SHP77 treated with DMSO at 0.1 percent for 48 hours (cell line): ENCODE measurements at places on chromosomes 1 and 21.

- no peak for DNase-seq
These were observed 34.8 kb downstream of the ANKRD13C start for GRCh38 chr1:70319750-70320149.

- DNase-seq: no peak
These were observed 44.2 kb downstream of the RPAP2 start for GRCh38 chr1:92343061-92343460.

DNA sequence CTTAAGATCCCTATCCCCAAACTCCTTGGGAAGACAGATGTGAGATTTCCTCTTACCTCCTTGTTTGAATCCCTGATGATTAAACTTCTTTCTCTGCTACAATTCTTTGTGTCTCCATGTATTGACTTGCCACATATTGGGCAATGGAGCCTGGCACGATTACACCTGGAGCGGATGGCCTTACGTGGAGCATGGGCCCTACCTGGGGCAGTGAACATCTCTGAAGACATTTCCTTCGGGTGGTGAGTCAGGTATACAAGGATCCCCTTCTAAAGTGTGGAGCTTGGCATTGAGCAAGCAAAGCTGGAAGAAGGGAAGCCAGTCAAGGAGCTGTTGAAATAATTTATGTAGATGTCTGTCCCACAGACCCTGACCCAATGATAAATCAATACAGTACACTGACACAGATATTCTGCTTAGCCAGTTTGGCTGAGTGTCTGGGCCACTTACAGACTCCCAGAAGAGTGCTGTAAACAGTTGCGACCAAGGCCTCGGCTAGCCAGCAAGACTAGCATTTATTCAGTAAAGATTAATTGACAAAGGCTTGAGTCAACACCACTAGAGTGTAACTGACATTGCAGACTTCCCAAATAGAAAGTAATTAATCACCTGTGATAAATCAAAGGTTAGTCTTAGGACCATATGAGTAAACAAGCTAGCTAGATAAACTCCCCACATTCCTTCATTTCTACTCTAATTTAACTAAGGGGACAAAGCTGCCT is 83.1 kb upstream of the KCNK1 start:
- no peak for DNase-seq

- DNase-seq: no peak
These were observed 251.1 kb upstream of the ADGRL2 start for GRCh38 chr1:81549588-81550127.

DNA sequence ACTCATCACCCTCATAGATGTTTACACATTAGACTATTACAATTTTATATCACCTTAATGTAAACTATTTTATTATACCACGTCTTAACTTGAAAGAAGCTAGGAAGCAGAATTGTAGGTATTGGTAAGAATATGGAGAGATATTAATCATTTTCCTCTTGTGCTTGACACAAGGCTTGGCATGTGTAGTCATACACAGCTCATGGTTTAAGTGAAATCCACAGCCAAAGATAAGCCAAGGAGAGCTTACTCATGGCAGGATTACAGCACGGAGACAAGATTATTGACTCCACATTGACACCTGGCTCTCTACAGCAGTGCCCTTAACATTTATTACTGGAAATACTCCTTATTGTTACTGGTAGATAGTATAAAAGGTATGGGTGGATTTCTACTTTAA is 68.4 kb upstream of the ADGRL4 start:
- no peak for DNase-seq

DNA sequence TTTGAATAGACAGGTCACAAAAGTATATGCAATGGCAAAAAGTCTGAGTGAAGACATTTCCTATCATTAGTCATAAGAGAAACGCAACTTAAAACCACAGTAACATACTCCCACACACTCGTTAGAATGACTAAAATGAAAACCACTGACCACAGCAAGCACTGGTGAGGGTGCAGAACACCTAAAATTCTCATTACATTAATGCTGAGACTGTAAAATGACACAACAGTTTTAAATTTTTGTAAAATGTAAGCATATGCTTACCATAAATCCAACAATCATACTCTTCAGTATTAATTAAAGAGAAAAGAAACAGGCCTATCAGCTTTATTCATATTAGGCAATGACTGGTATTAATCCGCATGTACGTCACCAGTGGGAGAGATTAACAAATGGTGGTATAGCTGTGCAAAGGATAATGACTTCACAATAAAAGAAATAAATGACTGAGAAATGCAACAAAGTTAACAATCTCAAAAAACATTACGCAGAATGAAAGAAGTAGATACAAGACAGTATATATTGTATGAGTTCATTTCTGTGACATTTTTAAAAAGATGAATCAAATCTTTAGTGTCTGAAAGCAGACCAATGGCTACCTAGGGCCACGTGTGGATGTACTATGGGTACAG is 253.5 kb downstream of the AKT3 start:
- DNase-seq: no peak

DNA sequence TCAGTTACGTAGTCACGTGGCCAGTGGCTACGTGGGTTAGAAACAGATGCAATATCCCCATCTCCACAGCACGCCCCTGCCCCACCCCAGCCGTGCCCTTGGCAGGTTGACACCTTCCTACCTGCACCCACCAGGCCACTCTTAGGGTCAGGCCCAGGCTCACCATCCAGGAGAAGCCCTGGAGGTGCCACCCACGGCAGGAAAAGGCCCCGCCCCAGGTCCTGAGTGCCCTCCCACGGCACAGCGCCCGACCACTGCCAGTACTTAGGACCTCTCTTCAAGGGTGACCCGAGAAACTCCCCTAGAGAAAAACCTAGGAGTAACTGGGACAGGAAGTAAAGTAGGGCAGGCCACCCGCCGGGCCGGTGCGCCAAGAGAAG is 1.5 kb downstream of the C1orf35 start:
- no peak for DNase-seq

GRCh38 chr1:28526886-28527285 is 21.0 kb downstream of the RCC1 start:
- no peak for DNase-seq

- no peak for DNase-seq
These were observed 3.2 kb upstream of the OR2T6 start for GRCh38 chr1:248372394-248372793.

DNA sequence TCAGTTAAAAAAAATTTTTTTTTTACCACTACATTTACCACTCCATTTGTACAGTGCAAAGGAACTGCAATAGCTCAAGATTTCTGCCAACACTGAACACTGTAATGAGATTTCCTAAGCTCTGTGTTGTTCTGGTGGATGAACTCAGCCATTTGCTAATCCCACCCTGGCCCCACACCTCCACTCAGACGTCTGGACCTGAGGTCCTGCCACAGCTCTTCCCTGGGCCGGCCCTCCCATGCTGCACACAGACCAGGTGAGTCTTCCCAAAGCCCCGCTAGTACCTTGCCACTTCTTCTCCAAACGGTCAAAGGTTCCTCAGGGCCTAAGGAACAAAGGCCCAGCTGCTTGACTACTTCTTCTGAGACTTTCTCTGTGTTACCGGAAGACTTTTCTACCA is 56.4 kb downstream of the SLC45A1 start:
- DNase-seq: no peak

DNA sequence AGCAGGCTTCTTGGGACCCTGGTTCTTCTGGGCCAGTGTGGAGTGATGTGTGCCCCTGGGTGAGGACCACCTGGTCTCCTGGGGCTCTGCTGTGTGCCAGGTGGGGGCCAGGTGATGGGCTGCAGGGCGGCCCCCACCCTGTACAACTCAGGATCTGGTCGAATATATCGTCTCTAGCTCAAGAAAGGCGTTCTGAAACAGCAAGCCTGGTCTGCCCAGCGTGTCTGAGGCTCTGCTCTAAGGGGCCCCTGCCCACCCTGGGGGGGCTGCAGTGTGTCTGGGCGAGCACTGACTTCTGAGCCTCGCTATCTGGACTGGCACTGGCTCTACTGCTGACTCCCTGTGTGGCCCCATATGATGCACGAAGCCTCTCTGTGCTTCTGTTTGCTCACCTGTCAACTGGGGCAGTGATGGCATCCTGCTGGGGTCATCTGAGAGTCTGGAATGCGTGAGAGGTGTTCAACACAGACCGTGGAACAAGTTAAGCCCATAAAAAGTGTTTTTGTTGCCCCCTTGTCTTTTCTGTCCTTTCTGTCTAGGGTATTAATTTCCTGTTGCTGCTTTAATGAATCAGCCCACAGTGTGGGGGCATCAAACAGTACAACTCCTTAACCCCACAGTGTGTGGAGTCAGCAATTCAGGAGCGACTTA is 56.0 kb upstream of the TRAPPC10 start:
- DNase-seq: no peak

GRCh38 chr1:169091480-169091941 is 15.0 kb upstream of the ATP1B1 start:
- DNase-seq: no peak

DNA sequence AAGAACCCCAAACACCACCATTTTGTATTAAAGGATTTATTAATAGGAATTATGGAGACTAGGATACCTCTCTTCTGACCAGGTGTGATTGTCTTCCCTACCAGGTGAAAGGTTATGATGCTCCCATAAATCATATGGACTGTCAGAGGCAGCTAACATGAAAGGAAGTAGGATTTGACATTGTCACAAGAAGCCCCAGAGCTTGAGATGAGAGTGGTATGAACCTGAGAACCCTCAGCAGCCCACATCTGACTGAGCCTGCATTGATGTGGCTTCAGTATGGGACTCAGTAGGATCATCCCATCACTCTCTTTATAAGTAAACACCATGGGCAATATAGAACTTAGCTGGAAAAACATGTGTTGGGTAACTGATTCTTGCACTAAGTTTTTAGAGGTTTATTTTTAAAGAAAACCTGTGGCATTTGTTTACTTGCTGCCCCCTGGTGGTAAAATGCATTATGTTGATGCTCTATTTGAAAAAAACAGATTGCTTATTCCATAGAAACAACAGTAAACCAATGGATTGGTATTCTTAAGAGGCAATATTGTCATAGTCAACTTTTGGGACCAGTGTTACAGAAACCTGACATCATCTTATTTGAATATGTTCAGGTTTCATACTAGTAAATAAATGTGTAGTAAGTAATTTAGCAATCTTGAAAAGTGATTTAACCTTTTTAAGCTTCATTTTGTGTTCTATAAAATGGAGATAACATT is 16.6 kb upstream of the CACYBP start:
- DNase-seq: no peak

DNA sequence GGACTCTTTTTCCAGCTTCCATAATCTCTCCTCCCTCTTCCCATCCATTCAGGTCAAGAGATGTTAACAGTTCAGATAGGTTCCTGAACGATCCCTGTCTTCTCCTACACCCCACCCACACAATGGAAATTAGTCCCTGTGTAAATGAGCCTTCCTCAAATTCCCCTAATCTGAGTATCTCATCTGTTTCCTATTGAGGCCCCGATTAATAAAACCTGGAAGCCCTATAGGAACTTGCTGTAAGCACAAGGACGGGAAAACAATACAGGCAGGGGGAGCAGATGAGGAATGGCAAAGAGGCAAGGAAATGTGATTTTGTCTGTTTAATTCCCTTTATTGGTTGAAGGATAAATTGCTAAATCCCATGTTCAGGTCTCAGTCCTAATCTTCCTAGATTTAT is 7.1 kb upstream of the GPX7 start:
- DNase-seq: no peak

DNA sequence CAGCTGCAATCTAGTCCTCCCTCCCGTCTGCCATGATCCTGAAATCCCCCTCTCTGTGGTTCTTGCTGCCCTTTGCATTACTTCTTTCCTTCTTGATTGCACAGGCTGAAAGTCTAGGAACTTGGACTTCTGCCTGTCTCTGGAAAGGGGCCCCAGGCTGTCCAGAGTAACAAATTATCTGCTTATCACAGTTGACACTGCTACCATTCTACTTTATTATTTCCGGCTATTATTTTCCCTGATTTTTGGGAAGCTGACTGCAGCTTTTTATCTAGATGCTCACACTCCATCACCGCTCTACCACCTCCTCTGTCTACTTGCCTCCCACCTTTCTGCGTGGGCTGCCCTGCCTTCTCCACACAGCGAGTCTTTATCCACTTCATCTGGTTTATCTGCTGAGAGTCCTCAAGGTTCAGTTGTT is 202.1 kb upstream of the PLXNA2 start:
- DNase-seq: no peak

GRCh38 chr21:44919913-44920693 is 596 bp downstream of the ITGB2 start:
- DNase-seq: no peak

GRCh38 chr1:36115931-36116330 is 9.1 kb downstream of the COL8A2 start:
- DNase-seq: no peak

DNA sequence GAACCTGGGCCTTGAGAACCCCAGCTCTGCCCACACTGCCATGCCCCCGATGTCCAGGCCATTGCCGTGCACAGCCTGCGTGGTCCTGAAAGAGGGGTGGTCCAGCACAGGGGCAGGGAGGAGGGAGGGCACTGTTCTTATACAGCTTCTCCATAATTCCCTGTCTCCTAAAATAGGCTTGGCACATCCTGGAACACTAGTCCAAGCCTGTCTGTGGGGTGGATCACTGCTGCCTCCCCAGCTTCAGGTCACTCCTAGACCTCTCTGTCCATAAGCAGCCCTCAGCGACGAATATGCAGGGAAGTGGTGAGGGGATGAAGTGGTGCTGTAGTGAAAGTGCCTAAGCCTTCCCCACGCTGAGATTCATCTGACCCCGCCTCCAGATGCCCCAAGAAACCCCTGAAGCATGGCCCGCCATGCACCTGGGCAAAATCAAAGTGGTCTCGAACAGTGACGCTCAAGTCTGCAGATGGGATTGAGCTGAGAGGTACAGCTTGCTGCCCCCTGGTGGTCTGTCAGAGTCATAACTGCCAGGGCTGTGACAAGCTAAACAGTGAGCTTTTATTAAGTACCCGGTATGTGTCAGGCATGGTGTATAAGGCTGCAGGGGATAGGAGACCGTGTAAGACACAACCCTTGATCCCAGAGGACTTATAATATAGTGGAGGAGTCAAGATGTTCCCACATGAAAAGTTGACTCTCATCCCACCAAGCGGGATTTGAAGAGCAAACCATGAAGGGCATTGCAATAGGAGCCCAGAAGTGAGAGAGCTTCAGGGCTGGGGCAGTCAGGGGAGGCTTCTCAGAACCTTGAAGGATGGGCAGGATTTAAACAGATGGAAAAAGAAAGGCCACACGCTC is 66.6 kb downstream of the FAM163A start:
- peak; percentile 45 for DNase-seq

DNA sequence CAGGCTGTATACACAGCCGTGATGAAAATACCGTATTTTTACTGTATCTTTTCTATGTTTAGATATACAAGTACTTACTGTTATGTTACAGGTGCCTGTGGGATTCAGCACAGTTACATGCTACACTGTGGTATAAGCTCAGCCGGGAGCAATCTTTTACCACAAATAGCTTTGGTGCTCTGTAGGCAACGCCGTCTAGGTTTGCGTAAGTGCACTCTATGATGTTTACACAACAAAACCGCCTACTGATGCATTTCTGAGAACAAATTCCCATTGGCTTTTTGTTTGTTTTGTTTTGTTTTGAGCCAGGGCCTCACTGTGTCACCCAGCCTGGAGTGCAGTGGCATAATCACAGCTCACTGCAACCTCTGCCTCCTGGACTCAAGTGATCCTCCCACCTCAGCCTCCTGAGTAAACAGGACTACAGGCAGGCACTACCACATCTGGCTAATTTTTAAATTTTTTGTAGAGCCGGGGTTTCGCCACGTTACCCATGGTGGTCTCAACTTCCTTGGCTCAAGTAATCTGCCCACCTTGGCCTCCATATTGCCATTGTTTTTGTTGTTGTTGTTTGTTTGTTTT is 81.0 kb downstream of the SCCPDH start:
- no peak for DNase-seq

- DNase-seq: no peak
These were observed 40.1 kb downstream of the AHDC1 start for GRCh38 chr1:27563591-27564471.

- no peak for DNase-seq
These were observed 14.1 kb upstream of the KCNN3 start for GRCh38 chr1:154883919-154884868.
